Hematopoietic multipotent progenitor cell (in vitro differentiated cells): ENCODE measurements at places on chromosomes 11 and 22.
A peak's percentile ranks its signal among the peaks of the same experiment; 100 is the strongest.

DNA sequence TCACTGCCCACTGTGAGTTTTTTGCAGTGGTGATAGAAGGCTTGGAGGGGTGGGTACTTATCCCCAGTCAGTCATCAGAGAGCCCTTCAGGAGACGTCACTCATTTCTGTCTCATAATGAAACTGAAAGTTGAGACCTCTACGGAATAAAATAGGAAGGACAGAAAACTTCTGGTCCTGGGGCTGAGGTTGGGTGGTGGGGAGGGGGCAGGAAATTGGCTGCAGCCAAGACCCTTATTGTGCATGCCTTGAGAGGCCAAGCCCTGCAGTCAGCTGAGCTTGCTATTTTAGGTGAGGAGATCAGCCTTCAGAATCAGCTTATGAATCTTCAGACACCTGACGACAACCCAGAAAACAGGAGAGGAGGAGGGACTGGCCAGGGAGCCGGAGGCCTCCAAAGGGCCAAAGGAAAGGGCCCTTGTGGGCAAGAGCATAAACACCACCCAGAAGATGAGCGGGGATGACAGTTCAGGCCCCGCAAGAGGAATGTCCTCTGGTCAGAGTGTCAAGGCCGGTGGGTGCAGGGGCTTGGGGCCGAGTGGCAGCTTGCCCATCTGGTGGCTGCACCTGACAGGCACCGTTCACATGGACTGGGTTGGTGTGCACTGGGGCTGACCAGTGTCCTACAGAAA is 17.9 kb upstream of the ADA2 start:
- peak; percentile 71 for DNase-seq

GRCh38 chr11:36103933-36104530 is 160.2 kb downstream of the LDLRAD3 start:
- DNase-seq = no peak

- DNase-seq = no peak
These were observed 253.7 kb downstream of the AASDHPPT start for GRCh38 chr11:106331176-106331575.

DNA sequence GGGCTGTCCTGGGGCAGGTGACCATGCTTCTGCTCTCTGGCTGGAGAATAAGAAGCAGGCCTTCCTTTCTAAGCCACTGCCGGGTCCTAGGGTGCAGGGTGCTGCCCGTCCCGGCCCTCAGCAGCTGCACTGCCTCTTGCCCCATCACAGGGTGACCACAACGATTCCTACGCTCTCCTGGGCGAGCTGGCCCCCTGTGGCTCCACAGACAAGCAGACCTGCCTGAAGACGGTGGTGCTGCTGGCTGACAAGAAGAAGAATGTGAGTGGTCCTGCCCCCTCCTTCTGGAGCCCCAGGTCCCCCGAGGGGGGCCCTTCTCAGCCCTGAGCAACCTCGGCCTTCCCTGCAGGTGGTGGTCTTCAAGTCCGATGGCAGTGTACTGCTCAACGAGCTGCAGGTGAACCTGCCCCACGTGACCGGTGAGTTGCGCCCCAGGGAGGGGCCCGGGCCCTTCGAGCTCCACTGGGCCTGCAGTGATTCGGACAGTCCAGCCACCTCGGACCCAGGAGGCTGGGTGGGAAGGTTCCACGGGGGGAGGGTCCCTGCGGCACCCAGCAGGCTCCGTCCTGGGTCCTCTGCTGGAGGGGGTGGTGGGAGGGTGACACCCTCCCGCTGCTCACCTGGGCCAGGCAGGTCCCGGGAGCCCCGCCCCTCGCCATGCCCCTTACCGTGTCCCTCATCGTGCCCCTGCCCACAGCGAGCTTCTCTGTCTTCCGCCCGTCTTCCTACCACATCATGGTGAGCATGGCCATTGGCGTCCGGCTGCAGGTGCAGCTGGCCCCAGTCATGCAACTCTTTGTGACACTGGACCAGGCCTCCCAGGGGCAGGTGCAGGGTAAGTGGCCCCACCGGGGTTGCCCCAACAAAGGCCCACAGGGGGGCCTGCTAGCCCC is 8.3 kb downstream of the MUC2 start:
- no peak for DNase-seq

DNA sequence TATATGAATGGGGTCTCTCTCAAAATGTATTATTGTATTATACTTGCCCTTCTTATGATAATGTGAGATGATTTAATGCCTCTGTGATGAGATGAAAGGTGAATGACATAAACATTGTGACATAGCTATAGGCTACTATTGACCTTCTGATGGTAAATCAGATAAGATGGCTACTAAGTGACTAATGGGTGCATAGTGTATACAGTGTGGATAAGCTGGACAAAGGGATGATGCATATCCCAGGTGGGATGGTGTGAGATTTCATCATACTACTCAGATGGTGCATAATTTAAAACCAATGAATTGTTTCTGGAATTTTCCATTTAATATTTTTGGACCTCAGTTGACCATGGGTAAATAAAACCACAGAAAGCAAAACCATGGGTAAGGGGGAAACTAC is 243.5 kb downstream of the SBF2 start:
- DNase-seq = no peak

- no peak for DNase-seq
These were observed 515.7 kb downstream of the BUD13 start for GRCh38 chr11:116257092-116257491.

- DNase-seq = no peak
These were observed 30.2 kb downstream of the TP53I11 start for GRCh38 chr11:44920451-44920850.

GRCh38 chr11:29448246-29448877 is 568.5 kb downstream of the KCNA4 start:
- DNase-seq = no peak

- peak; percentile 85 for DNase-seq
These were observed 7.1 kb downstream of the SCN4B start for GRCh38 chr11:118145285-118146227.

GRCh38 chr11:40187295-40187694 is 1272.2 kb downstream of the LRRC4C start:
- no peak for DNase-seq

DNA sequence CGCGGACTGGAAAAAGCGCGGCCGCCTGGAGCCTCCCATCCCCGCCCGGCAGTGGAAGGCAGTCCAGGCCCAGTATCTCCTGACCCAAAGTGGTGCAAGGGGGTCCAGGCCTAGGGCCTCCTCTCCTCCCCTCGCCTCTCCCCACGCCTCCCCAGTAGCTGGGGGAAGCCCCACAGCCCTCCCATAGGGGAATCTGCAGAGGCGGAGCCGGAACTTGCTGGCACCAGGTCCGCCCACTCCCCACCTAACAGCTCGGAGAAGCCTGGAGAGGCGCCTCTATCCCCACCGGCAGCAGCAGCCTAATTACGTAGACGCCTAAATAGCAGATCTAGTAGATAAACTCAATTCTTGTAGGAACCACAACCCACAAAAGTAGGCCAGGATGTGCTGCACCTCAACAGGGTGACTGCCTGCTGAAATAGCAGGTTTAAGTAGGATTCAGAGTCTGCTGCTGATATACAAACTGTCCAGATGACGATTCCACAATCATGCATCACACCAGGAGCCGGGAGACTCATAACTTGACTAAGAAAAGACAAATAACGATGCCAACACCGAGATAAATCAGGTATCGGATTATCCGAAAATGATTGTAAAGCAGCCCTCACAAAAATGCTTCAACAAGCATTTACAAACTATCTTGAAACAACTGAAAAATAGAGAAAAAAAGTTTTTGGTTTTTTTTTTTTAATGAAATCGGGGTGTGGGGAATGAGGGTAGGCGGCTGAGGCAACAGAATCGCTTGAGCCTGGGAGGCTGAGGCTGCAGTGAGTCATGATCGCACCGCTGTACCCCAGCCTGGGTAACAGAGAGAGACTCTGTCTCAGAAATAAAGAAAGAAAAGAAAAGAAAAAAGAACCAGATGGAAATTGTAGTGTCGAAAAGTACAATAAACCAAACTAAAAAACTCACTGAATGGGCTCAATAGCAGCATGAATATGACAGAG is 11.4 kb upstream of the BRD1 start:
- peak; percentile 94 for DNase-seq

DNA sequence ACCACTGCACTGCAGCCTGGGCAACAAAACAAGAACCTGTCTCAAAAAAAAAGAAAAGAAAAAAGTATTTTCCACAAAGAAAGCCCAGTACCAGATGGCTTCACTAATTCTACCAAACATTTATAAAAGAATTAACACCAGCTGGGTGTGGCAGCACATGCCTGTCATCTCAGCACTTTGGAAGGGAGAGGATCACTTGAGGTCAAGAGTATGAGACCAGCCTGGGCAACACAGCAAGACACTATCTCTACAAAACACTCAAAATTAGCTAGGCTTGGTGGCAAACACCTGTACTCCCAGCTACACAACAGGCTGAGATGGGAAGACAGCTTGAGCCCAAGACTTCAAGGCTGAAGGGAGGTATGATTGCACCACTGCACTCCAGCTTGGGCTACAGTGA is 20.1 kb downstream of the RSF1 start:
- DNase-seq = no peak

GRCh38 chr11:43736502-43737200 is 56.1 kb downstream of the HSD17B12 start:
- DNase-seq = peak; percentile 18

DNA sequence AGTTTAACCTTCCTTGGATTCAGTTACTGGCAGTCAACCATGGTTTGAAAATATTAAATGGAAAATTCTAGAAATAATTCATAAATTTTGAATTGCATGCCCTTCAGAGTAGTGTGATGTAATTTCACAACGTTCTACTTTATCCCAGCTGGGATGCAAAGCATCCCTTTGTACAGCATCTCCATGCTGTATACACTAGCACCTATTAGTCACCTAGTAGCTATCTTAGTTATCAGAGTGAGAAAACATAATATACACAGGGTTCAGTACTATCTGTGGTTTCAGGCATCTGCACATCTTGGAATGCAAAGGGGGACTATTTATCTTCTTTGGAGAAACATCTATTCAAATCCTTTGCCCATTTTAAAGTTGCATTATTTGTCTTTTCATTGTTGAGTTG is 30.8 kb downstream of the CBL start:
- no peak for DNase-seq

- no peak for DNase-seq
These were observed 41.4 kb upstream of the SMIM38 start for GRCh38 chr11:69114362-69114761.

- DNase-seq = no peak
These were observed 592 bp upstream of the NLRX1 start for GRCh38 chr11:119167933-119168332.

DNA sequence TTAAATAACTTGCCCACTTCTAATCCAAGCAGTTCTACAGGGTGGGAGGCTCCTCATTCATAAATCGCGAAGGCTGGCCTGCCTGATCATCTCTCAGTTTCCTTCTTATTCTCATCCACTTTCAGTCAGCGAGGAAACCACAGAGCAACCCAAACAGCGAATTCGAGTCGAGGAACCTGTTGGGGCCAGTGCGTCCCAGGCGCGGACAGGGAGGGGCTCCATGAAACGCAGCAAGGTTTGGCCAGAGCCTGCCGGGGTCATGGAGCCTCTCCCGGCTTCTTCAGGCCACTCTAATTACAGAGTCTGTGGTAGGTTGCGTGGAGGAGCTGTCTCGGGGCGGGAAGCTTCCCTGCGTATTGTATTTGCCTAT is 741 bp upstream of the NAV2 start:
- DNase-seq = no peak

GRCh38 chr11:78901831-78902230 is 327.2 kb upstream of the NARS2 start:
- DNase-seq = no peak

DNA sequence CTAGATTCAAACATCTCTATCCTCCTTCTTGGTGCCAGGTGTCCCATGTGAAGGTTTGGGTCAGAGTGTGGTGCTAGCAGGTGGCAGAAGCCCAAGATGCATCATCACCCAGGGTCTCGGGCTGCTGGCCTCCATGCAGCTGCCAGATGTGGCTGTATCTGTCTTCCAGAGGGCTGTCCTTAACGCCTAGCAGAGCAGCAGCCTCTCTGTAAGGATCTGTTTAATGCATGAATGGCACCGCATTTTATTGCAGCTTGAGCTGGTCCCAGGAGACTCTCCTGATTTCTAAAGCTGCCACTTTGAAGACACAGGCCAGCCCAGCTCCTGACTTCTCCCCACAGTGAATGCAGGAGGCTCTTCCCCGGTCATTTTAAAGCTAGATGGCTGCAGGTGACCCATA is 26.3 kb downstream of the SLC1A2 start:
- no peak for DNase-seq

DNA sequence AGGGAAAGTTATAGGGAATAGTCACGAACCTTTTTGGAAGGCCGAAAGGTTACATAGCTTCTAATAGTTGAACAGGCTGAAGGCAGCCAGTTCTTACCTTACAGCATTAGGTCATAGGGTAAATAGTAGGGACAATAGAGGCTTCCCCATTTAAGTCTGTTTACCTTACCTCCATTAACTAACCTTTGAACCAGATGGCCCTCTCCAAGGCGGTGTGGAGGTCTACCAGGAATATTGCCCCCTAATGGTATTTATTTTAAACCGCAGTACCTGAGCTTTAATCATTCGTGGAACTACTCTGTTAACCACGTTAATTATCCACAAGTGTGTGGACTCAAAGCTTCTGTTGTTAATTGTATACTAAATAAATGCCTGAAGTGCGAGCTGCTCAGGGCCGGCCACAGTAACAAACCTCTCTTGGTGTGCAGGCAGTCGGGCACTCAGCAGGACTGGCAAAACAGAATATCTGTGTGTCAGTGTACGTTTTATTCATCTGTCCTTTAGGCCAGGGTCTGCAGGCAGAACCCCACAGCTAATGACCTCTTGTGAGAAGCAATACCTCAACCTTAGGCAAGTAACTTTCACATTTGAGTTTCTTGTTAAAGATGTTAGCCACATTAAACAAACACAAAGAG is 81.7 kb downstream of the PRCP start:
- no peak for DNase-seq

DNA sequence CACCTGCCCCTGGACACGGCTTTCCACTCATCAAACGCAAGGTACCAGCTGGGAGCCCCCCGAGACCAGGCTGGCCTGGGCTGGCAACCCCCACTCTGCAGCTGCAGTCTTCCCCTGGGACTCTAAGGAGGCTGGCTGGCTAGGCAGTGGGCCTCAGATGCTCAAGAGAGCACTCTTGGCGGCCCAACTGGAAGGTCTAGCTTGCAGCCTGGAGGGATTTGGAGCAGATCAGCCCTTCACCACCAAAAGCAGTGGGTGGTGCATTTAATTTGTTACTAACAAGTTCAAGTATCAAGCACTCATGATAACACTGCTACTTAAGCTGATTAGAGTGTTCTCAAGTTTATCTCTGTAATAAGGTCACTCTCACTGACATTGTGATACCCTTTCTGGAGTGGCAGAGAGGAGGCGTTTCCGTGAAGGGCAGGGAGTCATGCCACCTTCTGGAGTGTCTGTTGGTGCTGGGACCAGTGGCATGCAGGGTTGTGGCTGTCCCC is 21.5 kb downstream of the C22orf23 start:
- no peak for DNase-seq

- no peak for DNase-seq
These were observed 9.9 kb downstream of the MAPK1 start for GRCh38 chr22:21857481-21857914.

GRCh38 chr11:121590772-121591404 is 138.1 kb upstream of the SORL1-AS1 start:
- no peak for DNase-seq

- DNase-seq = no peak
These were observed 11.9 kb upstream of the MRPL11 start for GRCh38 chr11:66450560-66450959.
